ENCODE measurements at places on chromosomes 11 and 22. TPM values are rescaled to one million over a fixed set of nuclear protein-coding genes. Genes with fewer than 3 reads are reported as not detected.

DNA sequence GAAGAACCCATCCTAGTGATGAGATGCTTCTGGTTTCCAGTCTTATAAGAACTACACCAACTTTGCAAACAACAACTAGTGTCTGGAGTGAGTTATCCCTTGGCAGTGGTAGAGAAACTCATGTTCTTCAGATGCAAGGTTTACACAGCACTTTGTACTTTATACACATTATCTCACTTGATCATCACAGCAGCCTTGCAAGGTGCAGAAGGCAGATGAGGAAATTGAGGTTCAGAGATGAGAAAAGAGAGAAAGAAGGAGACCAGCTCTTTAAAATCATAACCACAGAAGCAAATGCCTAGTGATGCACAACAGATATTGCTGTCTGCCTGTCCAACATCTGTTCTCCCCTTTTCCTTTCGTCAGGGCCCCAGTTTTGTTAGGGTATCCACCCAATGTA is 16.7 kb upstream of the CD44 start:
- DNase-seq, result no peak

GRCh38 chr11:30581675-30582074 is 4.5 kb downstream of the MPPED2 start:
- DNase-seq, result no peak

DNA sequence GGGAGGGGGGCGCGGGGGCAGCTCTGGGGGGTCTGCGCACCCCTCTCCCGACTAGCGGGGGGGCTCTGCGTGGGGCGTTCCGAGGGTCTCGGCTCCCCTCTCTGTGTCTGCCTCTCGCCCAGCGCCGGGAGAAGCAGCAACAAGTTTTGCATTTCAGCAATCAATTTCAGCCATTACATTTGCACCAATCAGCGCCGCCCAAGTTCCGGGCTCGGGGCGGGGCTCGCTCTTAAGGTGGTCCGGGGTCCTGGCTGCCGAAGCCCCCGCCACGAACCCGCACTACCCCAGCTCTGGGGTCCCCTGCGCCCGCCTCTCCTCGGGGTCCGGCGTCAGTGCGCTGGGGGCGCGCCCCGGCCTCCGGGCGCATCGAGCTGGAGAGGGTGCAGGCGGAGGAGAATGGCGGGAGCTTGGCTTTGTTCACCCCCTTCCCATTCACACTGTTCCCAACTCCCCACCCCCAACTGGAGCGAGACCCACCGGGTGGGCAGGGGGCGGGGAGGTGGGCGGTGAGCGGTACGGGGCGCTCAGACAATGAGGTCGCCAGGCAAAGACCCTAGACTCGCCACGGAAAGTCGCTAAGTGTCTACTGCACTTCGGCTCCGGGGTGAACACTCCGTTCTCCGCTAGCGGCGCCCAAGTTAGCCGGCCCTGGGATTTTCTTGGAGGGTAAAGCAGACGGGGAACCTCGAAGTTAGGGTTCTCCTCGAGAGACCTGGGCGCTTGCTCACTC is at the start of gene MN1:
Gene MN1 (minus strand): TSS at position 141 of the 730 bp plus-strand sequence. CDS start 1,213 bp downstream, outside the sequence.
- peak; percentile 71 for DNase-seq

- no peak for DNase-seq
Measured at GRCh38 chr11:128610721-128611617, 23.6 kb upstream of the ETS1 start.

Gene FXYD6
- total RNA-seq, result 31.6 TPM

Gene B4GALNT4
- total RNA-seq, result 97.8 TPM

Gene FAM83F
- 43.1 TPM for total RNA-seq
